Prostate gland (tissue), 2 donors: ENCODE measurements at places on chromosomes 11 and 22.

- DNase-seq = no peak
Observed at GRCh38 chr22:19062139-19062942, 59.9 kb downstream of the DGCR2 start.

- no peak for DNase-seq
Observed at GRCh38 chr11:33742249-33742851, 6.1 kb upstream of the CD59 start.

DNA sequence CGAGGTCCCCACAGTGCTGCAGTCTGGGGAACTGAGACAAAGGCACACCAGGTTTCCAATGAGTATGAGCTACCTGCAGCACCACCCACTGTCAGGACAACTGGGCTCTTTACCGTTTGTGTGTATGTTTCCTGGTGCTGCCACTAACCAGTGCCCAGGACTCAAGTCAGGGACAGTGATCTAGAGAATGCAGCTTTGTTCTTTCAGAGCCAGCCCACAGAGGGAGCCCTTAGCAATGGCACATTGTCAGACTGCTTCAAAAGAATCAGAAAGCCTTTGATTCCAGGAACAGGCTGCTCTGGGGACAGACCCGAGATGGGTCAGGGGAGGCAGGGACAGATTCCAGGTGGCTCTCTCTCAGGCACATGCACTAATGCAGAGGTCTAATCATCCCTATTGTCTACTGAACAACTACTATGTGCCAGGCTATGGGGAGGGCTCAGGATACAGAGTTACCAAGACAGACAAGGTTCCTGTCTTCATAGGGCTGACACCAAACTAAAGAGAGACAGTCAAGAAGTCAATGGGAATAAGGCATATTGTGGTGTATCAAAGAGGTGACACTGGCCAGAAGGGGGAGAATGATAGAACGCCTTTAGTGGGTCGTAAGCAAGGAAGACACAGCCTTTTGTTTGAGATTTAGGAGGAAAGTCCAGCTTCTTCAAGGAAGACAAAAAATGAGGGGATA, 103.7 kb downstream of the VPREB1 start:
- no peak for DNase-seq

- DNase-seq = no peak
Observed at GRCh38 chr11:33615751-33616150, 84.9 kb downstream of the C11orf91 start.

GRCh38 chr22:19289475-19290161, 1.9 kb downstream of the CLTCL1 start:
- no peak for DNase-seq

DNA sequence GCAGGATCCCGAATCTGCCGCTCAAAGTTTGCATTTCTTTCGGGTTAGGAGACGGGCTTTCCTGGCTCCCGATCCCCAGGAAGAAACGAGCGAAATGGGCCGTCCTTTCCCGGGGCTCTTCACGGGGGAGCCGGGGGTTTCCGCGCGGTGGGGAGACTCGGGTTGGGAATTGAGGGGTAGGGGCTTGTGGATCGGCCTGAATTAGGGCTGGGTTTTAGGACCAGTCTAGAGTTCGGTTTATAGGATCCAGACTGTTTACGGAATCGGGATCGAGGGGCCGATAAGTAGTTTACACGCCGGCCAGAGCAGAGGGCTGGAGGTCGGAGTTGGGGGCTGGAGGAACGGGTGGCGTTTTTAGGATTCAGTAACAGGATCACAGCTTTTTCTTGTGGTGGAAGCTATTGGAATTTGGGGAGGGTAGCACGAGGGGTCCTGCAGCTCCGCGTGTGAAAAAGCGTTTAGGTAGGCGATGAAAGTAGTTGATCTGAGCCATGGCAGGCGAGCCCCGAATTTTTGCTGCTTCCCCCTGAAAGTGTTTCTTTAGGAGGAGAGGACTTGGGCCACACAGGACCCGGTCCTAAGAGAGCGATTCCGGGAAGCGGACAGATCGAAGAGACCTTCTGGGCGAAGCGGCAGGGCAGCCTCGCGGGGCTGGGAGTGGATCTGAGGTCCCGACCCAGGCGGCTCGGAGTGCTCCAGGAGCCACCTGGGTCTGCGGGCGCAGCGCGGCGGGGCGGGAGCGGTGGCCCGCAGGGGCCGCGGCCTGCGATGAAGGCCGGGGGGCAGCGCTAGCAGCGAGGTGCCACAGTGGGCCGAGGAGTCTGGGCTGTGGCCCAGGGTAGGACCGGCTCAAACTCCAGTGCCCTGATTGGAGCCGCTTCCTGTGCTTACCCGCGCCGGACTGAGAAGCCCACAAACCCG, 1.6 kb downstream of the PKNOX2 start:
- no peak for DNase-seq

GRCh38 chr11:35992548-35992947, 48.7 kb downstream of the LDLRAD3 start:
- DNase-seq = no peak

DNA sequence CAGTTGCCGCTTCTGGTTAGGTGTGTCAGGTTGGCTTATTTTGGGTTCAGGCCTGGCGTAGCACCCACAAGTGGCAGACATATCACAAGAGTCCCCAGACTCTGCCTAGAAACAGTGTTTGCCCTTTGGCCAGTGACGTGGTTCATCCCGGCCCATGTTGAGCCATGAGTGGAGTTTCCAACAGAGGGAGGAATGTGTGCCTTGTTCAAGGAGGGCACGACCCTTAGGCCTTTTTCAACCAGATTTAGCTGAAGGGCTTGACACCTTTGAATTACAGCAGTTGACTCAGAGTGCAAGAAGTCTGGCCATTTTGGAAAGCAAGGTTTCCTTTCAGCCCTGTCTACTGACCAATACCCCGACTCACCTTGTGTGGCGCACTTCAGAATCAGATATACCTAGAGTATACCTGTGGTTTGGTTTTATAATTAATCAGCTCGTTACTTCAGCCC, 15.1 kb upstream of the AIFM3 start:
- no peak for DNase-seq

DNA sequence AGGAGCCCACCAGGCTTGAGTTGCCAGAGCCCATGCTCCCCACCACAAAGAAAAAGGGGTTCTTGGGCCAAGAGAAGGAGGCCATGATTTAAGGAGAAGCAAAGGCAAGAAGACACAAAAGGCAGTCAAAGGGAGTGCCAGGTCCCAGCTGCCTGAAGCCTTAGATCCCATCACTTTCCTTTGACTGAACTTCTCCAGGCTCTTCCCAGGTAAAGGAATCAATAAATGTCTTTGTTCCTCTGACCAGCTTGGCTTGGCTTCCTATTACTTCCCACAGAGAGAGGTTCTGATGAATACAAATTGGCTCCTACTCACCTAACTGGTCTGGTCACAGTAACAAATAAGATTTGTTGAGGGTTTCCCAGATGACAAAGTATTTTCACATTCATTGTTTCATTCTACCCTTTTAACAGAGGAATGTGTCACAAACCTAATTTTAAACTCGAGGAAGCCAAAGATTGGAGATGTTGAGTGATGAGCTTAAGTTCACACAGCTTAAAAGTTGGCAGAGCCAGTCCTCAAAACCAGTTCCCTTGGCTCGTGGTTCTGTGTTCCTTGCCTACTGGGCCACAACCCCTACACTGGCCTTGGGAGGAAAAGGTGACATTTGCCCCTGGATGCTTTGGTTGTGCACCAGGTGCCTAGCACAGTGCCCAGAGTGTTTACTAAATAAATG, 96.4 kb upstream of the SESN3 start:
- no peak for DNase-seq

GRCh38 chr22:26751217-26751616, 93.8 kb downstream of the MIAT start:
- DNase-seq = no peak

- no peak for DNase-seq
Observed at GRCh38 chr11:68213135-68213515, at the start of gene KMT5B. TSS of gene KMT5B (minus strand) at chr11:68213296. CDS start at chr11:68190076, 23,220 bp downstream.

GRCh38 chr11:46361283-46362155, 14.3 kb downstream of the DGKZ start:
- DNase-seq = no peak

GRCh38 chr11:68115285-68115684, 5.9 kb downstream of the CHKA start:
- DNase-seq = no peak

GRCh38 chr11:64165481-64165841, 452 bp downstream of the MACROD1 start:
- no peak for DNase-seq

DNA sequence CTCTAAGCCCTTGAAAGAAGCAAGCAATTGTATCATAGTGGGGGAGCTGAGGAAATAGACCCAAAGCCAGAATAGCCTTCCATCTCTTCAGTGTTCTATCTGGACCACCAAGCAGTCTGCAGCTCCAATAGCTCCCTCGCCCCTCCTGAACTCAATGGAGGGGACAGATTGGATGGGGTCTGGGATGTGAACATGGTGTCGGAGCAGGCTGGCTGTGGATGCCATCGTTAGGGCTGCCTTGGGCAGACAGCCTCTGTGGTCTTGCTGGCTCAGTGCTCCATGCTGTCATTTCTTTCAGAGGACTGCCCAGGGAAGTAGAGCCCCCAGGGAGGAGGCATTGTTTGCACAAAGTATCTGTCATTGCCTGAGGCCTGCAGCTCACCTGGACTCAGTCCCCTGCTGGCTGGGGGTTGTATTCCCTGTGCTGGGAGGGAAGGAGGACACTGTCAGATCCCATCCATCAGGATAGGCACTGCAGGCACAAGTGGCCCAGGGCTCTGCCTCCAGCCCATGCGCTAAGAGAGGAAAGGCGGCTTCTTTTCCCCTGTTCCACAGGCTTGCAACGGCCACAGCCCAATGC, 537.7 kb downstream of the BUD13 start:
- no peak for DNase-seq

GRCh38 chr11:9201372-9202162, 63.6 kb downstream of the DENND5A start:
- no peak for DNase-seq

- DNase-seq = peak; percentile 34
Observed at GRCh38 chr11:45885274-45885920, at the start of gene MAPK8IP1. TSS of gene MAPK8IP1 (plus strand) at chr11:45885651. CDS start at chr11:45885821, 170 bp downstream.

DNA sequence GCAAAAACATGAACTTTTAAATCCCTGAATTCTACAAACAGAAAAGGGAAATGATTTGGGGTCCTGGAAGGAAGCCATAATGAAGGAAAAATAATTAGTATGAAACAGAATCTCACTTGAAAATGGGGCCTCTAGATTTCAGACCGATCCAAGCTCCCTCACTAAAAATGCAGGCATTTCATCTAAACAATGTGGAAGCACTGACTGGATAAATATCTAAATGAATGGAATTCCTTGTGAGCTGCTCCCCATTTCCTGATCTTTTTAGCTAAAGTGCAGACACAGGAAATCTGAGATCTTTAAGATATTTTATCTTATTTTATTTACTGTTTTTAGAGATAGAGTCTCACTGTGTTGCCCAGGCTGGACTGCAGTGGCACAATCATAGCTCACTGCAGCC, 1255.8 kb downstream of the LRRC4C start:
- DNase-seq = no peak

GRCh38 chr22:20018001-20018400, 1.4 kb upstream of the ARVCF start:
- no peak for DNase-seq

DNA sequence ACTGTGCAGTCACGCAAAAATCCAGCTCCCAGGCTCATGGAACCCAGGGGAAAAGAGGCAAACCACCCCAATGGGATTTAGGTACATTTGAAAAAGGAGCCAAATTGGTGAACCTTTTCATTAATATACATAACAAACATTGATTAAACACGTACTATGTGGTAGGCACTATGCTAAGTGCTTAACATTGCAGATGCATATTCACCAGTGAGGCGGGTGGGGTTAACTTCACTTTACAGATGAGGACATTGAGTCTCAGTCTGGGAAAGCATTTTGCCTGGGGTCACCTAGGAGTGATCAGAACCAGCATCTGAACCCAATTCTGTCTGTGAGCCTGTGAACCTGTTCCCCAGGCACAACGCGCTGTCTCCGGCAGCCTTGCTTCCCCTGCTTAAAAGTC, 146.3 kb downstream of the COMMD9 start:
- DNase-seq = no peak

GRCh38 chr22:48882636-48883200, 945.0 kb downstream of the BRD1 start:
- no peak for DNase-seq

GRCh38 chr11:12599408-12600143, 74.6 kb upstream of the TEAD1 start:
- DNase-seq = peak; percentile 7

GRCh38 chr11:57638811-57639320, 10.8 kb downstream of the YPEL4 start:
- no peak for DNase-seq

GRCh38 chr11:76030968-76031590, 175.2 kb downstream of the WNT11 start:
- DNase-seq = no peak

GRCh38 chr11:72724851-72725723, 27.1 kb downstream of the ARAP1 start:
- peak; percentile 75 for DNase-seq

GRCh38 chr11:127493330-127494022, 492.9 kb upstream of the KIRREL3 start:
- no peak for DNase-seq

DNA sequence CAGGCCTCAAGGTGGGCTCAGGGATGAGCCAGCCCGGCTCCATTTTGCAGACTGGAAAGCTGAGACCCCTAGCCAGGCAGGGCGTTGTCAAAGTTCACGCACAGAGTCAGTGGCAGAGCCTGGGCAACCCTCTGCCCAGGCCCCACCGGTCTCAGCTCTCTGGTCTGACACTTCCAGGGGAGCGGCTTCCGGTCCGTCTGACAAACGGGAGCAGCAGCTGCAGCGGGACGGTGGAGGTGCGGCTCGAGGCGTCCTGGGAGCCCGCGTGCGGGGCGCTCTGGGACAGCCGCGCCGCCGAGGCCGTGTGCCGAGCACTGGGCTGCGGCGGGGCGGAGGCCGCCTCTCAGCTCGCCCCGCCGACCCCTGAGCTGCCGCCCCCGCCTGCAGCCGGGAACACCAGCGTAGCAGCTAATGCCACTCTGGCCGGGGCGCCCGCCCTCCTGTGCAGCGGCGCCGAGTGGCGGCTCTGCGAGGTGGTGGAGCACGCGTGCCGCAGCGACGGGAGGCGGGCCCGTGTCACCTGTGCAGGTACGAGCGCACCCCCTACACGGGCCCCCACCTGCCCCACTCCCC, 36.0 kb downstream of the CD6 start:
- no peak for DNase-seq

GRCh38 chr11:37557990-37558389, 960.0 kb upstream of the RAG2 start:
- no peak for DNase-seq

DNA sequence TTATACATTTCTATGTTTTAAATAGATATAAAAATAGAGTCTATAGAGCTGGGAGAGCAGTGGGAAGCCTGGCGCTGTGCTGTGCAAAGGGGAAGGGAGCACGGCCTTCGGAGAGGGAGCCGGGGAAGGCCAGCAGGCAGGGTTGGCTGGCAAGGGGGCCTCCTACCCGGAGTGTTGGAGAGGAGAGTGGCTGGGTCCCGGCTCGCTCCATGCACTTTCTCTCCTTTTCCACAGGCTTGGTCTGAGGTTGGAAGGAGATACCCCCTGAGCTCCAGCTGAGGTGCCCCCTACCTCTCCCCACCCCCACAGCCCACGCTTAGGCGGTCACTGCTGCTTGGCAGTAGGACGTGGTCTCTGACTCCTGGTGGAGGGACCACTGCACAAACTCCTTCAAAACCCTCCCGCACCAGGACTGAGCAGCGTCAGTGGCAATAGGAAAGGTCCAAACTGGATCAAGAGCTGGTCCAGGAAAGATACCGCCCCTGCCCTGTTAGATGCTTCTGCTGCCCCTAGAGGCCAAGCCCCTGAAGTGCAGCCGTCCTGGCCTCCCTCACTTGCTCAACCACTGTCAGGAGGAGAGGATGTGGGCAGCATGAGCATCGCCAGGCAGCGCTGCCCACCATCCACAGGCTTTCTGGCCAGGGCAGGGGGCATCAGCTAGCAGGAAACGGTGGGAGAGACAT, 52.9 kb downstream of the SYT13 start:
- peak; percentile 40 for DNase-seq

GRCh38 chr11:83477772-83478171, 191.6 kb upstream of the CCDC90B start:
- DNase-seq = no peak
